HT-29 (cell line): ENCODE measurements at places on chromosomes 4 and X. TPM values are rescaled to one million over a fixed set of nuclear protein-coding genes. Genes with fewer than 3 reads are reported as not detected.

DNA sequence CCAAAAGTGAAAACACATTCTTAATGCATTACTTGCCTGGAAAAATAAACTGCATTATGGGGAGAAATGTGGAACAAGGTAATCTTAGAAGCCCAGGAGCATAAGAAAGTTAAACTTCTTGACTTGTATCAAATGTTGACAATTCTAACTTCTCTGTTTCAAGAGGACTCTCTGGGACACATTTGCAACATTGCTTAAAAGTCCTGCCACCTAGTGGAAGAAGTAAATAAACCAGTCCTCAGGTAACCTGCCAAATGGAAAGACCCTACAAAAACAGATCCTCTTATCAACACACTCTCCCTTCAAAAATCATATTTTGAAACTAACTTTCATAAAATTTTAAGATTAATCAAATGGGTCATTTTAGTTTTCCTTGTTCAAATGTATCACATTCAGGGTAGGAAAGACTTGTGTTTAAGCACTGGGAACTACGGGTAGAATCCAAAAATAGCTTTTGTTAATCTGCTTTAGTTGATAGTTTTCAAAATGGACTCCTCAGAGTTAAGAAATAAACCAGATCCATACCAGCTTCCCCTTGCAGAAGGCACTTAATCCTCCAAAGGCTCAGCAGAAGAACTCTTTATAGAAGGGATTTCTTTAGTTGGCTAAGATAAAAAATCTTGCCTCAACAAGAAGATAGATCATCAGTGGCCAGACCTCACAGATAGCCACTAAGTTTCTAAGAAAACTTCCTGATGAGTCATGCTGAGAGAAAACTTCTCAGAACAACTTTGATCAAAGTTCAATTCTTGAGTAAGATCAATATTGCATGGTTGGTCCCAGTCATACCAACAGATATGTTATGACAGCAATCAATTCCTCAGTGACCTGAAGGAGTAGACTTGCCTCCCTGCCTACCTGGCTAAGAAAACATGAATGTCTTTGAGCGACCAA lies 141.7 kb downstream of the HHIP start:
- DNase-seq, result peak; percentile 42

DNA sequence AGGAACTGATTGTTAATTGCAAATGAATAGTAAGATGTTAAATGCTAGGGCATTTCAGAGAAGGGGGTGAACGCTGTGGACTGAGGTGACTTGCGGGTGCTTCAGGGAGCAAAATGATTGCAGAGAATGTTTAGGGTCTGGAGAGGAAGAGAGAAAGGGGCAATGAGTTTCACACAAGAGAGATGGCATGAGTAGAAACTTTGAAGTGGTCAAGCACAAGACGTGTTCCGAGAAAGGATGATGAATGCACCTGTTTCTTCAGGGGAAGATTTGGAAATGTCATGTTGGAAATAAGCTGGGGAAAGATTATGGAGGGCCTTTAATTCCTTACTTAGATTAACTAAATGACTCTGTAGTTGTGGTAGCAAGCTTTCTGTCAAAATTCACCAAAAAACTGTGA lies 43.4 kb downstream of the DTHD1 start:
- DNase-seq, result no peak

- no peak for DNase-seq
Measured at GRCh38 chrX:97790850-97791249, 907.1 kb downstream of the RPA4 start.

- no peak for DNase-seq
Measured at GRCh38 chr4:105741548-105741947, 33.0 kb downstream of the GSTCD start.

- DNase-seq, result no peak
Measured at GRCh38 chrX:110214684-110215083, 103.2 kb downstream of the AMMECR1 start.

GRCh38 chr4:183637461-183637860 lies 21.5 kb downstream of the RWDD4 start:
- DNase-seq, result no peak

- DNase-seq, result no peak
Measured at GRCh38 chrX:155144926-155145325, 71.3 kb upstream of the VBP1 start.

DNA sequence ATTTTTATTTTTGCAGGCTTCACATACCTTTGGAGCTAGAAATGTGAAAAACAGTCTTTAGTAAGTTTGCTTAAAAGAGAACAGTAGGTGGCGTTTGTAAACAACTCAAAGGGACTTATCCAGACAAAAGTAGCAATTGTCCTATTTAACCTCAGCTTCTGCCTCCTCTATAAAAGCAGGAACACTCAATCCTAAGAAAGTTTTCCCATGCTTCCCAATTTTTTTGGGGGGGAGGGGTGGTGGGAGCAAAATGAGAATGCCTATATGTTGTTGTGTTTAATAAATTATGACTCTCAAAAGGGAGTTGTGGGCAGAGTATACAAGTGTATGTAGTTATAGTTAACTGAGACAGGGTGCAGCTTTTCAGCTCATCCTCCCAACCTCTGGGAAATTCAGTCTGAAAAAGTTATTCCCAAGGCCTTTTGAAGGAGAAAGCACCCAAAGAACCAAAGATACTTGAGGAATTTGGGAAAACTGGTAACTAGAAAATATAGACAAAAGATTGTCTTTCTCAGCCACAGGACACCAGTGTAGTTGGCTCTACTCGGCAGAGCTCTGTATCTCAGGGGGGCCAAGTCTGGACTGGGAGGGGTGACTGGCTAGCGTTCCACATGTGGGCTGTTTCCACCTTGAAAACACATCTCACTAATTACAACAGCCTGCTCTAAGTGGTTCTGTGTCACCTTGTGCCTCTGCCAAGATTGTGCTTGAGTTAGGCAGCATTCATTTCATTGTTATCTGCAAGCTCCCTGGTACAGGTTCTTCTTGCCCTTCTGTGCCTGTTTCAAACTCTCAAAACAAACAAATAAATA lies 2.8 kb downstream of the SFRP2 start:
- peak; percentile 30 for DNase-seq

DNA sequence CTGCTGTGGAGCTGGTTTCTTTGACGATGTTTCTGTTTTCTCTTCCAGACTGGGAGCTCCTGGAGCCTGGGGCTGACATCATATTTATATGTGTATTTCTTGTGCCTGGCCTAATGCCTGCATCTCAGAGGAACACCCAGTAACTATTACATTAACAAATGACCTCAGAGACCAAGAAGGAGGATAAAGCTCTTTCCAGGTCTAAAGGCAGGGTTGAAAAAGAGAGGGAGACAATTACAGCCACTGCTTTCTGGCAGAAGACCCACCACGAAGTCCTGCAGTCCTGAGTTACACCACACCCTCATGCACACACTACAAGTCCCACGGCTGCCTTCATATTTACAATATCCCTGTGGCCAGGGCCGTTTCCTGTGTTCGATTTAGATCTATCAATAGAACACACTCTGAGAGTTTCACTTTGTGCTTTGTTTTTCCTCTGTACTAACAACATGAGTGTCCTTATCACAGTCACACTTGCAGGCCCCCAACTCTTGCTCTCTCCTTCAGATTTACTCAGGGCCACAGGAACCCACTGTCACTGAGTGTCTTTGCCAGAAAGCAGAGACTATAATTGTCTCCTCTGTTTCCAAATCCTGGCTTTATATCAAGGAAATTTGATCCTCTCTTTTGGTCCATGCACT lies 535.5 kb downstream of the MID1IP1 start:
- no peak for DNase-seq

DNA sequence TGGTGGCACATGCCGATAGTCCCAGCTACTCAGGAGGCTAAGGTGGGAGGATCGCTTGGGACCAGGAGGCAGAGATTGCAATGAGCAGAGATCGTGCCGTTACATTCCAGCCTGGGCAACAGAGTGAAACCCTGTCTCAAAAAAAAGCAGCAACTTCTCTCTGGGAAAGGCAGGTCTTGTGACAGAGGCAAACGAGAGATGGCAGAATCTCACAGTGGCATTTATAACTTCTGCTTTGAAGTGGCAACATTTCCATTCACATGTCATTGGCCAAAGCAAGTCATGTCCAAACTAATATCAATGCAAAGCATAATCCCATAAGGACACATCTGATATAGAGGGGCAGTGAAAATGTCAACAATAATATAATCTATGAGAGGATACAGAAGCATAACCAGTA lies 79.8 kb downstream of the PPEF2 start:
- no peak for DNase-seq

GRCh38 chrX:134734466-134734952 lies 76.2 kb upstream of the PLAC1 start:
- DNase-seq, result no peak

DNA sequence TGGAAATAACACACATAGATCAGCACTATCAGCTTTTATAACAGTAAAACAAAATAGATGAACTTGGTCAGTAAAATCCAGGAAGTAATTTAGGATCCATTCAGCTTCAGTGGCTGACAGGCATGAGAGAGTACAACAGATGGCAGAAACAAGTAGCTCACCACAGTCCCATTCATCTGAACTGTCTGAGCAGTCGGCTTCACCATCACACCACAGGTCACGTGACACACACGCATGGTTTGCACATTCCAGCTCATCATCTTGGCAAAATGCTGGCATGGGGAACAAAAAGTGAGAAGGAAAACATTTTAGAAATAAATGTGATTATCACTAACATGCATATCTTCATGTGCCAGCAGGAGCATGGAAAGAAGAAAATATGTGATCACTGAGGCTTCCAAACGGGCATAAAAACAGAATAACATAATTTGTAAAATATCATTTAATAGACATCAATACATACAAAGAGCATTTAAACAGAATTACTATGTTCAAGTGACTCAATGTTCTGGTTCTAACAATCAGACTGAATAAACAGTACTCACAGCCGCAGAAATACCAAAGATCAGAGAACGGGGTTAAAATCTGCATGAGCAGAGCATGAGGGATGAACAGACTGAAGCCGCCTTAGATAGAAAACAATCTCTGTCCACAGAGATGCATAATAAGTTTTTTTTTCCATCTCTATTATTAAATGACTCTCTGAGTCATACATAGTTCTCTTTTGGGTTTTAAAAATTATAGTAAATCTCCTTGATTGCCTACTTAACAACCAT lies 158.1 kb downstream of the ATP10D start:
- DNase-seq, result no peak

Gene ATP1B4
- total RNA-seq, result not detected in 2 replicates

Gene H2AZ1
- total RNA-seq, result 501 and 503 TPM in 2 replicates
